SK-MEL-5 (cell line): ENCODE measurements at places on chromosomes 11 and 22.

GRCh38 chr11:119659971-119660723, 68.9 kb downstream of the NECTIN1 start:
- DNase-seq: no peak

GRCh38 chr11:9858218-9858617, 194.3 kb downstream of the SWAP70 start:
- no peak for DNase-seq

DNA sequence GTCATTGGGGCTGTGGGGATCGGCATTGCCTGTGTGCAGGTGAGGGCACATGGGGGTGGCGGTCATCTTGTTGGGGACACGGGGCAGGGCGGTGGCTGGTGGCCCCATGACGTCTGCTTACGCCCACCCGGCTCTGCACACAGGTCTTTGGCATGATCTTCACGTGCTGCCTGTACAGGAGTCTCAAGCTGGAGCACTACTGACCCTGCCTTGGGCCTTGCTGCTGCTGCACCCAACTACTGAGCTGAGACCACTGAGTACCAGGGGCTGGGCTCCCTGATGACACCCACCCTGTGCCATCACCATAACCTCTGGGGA, 4.4 kb downstream of the POLR2L start:
- DNase-seq: no peak

DNA sequence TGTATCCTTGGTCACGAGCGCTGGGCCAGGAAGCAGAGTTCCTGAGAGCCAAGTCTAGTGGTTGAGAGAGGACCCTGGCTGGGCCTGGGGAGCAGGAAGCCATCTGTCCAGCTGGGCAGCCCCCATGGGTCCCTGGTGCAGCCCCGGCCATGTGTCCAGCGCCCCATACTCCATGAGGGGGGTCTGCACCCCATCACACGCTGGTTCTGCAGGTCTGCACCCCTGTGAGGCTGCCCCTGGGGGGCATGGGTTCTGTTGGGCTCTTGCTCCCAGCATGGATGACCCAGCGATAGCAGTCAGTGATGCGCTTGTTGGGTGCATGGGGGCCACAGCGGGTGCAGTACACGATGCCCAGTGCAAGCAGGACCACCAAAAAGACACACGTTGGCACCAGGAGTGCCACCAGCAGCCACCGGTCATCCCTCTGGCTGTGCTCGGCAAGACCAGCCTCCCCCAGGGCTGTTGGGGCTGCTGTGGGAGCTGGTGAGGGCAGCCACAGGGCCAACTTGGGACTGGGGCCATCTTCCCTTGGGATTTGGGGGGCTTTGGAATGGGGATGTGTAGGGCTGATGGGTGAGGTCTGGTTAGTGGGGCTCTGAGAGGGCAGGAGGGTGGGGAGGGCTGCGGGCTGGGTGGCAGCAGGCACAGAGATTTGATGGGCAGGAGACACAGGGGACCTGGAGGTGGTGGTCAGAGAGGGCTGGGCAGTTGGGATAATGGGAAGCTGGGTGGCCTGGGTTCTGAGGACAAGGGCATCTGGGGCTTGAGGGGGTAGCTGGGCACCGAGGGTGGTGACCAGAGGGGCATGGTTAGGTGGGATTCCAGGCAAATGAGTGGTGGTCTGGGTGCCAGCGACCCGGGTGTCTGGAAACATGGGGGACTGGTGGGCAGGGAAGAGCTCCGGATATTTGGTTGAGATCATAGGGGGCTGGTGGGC, 2.0 kb downstream of the CD248 start:
- DNase-seq: no peak

DNA sequence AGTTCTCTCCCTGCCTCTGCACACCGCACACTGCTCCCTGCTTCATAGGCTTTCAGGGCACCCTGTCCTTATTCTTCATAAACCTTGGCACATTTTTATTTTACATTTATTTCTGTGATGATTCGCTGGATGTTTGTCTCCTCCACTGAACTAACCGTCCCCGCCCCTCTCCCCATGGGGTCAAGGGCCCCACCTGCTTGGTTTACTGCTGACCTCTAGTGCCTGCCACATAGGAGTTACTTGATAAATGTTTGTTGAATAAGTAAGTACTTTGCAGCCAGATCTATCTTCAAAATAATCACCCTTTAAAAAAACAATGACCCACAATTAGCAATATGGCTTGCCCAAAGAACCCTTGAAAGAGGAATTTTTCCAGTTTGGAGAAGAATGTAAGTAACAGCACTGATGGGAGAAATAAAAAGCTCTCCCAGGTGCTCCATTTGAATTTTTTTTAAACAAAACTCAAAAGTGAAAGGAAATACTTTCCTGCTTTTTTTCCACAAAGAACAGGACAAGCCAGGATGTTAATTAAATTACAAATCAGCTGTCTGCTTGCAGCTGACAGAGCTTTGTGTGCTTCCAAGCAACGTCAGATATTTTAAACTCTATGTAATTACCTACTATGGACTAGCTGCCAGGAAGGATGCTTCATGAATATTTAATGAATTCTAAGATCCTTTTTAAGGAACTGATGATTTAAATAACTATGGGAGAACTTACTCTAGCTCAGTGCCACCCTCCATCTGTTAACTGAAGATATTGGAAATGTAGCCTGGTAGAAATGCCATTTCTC, 1083.6 kb downstream of the DLG2 start:
- DNase-seq: no peak

- no peak for DNase-seq
Observed at GRCh38 chr22:25835348-25835747, 93.4 kb downstream of the MYO18B start.

DNA sequence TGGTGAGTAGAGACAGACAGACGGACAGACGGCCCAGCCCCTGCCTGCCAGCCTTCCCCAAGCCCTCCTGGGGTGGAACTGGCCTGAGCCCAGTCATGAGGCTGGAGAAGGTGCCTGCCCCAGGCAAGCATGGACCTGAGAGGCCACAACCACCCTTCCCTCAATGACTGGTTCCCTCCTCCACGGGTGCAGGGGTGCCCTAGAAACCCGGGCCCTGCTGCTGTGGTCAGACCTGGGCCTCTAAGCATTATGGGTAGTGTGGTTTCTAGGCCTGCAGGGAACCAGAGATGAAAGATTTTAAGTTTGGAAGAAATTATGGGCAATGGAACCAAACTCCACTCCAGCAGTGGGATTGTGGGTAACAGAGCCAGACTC, 13.5 kb downstream of the RHBDD3 start:
- DNase-seq: no peak

DNA sequence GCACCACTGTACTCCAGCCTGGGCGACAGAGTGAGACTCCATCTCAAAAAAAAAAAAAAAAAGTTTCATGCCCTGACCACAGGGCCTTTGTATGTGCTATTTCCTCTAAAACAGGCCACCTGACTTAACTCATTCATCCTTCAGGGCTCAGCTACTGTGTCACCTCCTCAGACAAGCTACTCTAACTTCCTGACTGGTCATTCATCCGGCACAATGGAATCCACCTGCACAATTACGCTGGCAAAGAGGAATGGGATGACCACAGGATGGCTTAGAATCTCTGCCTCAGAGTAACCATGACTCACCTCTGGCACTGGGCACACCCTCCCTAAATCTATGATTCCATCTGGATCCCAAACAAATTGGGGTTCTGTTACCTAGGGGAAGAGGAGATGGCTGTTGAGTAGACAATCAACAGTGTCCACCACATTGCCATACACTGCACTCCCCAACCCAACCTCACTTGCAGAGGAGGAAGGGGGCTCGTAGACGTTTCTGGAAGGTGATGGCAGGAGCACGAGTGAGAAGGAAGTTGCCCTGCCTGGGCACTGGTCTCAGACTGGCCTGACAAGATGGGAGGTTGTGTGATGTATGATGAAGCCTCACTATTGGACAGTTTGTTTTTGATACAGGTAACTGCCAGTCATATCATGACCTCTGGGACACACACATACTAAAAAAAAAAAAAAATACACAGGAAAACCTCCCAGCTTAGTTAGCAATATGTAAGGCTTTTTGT, 22.8 kb upstream of the HMOX1 start:
- no peak for DNase-seq

DNA sequence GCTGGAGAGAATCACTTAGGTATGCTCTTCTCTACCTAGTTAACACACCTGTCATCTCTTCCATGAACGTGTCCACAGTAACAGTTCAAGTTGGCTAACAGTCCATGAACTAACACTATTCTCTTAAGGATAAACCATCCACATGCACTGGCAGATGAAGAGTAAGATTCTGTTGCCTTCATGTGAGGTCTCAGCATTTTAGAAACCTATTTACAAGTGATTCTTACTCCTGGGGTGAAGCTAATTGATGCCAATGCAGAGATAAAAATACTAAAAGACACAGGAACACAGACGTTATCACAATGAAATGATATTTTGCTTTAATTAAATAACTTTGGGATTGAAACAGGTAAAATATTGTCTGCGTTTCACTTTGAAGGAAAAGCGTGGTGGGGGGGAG, 1.3 kb downstream of the LRRC4C start:
- DNase-seq: no peak

DNA sequence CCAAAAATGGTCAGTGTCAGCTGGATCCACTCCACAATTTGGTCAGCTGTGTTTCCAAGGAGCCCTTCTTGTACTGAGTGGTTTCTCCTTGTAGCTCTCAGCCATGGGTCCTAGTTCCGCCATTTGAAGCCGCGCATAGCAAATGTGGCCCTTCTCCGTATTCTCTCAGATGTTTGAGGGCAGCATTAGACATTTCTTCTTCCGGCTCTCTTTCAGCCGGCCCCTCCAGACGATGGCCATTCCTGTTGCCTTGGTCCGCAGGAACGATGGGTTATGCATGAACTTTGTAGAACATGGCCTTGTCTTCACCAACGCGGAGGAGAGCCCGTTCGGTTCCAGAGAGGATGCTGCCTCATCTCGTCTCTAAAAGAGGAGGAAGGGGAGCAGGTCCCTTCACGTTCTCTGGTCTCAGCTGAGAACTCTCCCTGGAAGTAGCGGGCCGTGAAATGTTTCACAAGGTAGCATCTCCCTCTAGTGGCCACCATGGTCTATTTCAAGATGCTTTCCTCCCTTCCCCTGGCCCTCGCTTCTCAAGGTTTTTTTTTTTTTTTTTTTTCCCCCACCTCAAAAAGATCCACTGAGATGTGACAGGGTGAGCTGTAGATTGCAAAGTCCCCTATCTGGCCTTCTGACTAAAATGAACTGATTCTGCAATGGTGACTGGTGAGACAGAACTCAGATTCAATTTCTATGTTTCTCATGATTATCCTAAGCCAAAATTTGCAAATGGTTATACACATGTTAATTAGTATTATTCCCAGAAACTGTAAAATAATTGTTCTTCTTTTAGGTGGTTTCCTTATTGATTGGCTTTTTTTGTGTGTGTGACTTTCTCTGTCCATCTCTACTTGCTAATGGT, 19.8 kb upstream of the PLET1 start:
- DNase-seq: peak; percentile 83

- no peak for DNase-seq
Observed at GRCh38 chr11:94769880-94770279, 1.7 kb downstream of the AMOTL1 start.

- no peak for DNase-seq
Observed at GRCh38 chr11:62120431-62120830, 3.4 kb upstream of the INCENP start.

DNA sequence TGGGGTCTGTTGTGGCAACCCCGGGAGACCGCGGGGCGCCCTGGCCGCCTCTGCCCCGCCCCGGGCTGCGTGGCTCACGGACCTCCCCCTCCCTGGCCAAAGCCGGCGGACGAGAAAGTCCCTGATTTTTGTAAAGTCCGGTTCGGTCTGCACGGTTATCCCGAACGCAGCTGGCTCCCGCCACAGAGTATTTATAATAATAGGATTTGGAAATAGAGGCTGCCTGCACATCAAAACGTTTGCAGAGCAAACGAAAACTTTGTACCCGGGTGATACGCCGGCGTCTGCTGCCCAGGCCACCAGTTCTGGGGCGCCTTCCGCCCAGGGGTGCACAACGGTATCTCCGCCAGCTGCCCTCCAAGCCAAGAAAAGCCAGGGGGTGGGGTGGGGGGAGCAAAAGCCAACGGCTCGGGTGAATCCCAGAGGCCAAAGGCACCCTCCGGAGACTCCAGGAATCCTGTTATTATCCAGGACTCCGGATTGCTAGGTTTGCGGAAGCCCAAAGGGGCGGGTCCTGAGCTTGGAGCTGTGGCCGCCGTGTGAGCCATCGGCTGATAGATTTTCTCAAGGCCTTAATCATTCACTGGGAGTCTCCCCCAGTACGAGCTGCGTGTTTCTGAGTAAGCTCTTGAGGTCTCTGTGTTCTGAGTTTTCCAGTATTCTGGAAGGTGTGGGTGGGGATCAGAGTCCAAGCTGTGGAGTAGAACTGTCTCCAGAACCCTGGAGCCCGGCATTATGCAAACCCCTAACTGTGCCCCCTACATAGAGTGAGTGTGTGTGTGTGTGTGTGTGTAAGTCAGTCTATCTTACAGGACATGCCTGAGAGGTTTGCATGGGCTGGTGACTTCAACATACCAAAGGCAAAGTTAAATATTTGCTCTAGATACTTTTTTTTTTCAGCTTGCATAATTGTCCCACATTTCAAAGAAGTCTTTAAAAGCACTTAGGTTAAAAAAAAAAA, 673 bp upstream of the SHANK2 start:
- no peak for DNase-seq

DNA sequence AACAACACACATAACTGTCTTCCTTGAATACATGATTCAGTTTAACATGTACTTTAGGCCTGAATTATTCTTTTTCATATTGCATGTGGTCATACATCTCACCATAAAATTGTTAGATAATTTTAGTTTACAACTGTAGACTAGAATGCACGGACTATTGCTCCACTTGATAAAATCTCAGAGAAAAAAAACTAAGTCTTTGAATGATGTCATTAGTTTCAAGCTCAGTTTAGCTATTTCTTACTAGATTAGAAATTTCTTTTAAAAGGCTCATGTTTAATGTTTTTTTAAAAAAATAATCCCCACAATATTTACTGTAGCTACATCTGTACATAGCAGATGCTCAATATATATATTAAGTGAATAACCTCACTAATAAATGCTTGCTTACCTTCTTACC, 5.1 kb downstream of the RSF1 start:
- no peak for DNase-seq

DNA sequence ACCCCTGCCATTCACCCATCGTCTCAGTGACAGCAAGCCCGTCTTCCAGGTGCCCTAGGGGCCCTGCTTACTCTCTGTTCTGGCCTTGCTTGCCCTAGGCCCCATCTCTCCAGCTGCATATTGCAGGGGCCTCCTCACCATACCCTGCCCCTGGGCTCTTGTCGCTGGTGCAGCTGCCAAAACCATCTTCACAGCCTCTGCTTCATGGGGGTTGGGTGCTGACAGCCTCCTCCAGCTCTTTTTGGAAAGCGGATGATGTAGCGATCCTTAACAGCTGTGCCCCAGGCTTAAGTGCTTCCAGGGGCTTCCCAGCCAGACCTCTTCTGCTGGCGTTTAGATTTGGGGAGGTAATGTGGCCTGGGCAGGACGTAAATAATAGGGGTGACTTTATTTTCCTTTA, 61.2 kb upstream of the SUSD2 start:
- DNase-seq: no peak

DNA sequence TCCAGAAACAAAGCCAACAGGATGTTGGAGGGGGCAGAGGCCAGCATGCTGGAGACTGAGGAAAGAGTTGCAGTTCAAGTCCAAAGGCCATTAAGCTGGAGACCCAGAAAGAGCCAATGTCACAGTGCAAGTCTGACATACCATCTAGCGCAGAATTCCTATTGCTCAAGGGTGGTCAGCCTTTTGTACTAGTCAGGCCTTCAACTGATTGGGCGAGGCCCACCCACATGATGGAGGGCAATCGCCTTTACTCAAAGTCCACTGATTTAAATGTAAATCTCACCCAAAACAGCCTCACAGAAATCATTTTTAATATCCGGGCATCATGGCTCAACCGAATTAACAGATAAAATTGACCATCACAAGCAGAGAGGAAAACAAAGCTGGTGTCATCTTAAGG, 113.9 kb downstream of the RCN1 start:
- no peak for DNase-seq

GRCh38 chr11:83007909-83008580, 63.7 kb downstream of the RAB30 start:
- DNase-seq: no peak
